ENCODE measurements at places on chromosomes 3 and 15.

GRCh38 chr3:172542999-172543398 is 19.8 kb upstream of the TNFSF10 start:
- DNase-seq = no peak

- no peak for DNase-seq
Measured at GRCh38 chr3:194364652-194365434, 4.7 kb downstream of the LRRC15 start.

DNA sequence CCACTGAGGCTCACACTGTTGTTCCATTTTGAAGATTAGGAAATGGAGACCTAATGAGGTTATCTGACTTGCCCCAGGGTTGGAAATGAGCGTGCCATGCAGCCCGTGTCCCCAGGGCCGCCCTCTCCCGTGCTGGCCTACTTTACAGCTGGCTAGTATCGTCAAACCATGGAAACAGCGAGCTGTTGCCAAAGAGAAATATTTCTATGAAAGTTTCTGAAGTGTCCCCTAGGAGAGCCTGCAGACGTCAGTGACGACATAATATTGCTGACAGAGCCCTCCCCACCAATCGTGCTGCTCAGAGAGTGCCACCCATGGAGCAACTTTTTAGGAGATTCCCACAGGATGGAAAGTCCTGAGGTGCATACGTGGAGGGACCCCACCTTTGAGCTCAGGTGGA is 11.2 kb upstream of the FAM174B start:
- no peak for DNase-seq

- DNase-seq = no peak
Measured at GRCh38 chr3:156677536-156677935, 3.1 kb downstream of the TIPARP start.

DNA sequence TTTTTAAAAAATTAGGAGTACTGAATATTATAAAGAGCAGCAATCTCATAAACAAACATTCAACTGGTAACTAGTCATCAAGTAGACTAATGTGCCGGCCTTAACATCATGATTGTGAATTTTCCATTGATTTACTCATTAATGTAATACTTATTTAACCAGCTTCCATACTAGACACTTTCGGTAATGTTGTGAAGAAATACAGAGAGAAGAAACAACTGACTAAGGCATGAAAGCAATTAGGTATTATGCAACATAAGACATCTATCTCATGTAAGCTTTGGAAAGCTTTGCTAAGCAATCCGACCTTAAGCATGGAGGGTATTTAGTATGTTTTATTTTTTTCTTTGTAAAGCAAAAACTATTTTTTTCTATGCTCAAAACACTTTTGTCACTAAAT is 108.0 kb downstream of the IL1RAP start:
- no peak for DNase-seq

DNA sequence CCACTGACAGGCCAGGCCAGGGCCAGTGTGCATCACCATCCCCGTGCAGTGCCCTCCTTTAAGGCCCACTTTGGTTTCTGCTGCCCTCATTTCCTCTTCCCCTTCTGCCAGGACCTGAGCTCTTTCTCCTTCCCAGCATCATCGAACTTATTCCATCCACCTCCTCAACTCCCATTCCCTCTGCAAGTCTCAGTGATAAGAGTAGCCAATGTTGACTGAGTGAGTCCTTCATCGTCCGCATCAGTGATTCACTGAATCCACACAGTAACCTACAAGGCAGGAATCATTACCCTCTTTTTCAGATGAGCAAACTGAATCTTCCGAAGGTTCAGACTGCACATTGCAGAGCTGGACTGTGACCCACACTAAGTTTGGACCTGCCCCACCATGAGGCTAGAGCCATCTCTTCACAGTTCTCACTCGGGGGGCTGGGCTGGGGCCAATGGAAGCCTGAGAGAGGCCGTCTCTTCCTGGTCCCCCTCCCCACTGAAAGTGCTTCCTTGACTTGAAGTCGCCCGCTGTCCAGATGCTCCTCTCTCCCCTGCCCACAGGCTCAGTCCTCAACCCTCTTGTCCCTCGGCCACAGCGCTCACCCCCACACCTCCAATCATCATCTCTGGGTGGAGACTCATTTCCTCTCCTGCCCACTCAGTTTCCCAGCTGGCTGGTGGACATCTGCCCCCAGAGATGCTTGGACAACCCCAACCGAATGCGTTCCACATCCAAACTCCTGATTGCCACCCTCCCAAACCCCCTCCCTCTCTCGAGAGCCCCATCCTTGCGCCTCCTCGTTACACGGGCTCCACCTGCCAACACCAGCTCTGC is 15.2 kb upstream of the ANPEP start:
- no peak for DNase-seq

DNA sequence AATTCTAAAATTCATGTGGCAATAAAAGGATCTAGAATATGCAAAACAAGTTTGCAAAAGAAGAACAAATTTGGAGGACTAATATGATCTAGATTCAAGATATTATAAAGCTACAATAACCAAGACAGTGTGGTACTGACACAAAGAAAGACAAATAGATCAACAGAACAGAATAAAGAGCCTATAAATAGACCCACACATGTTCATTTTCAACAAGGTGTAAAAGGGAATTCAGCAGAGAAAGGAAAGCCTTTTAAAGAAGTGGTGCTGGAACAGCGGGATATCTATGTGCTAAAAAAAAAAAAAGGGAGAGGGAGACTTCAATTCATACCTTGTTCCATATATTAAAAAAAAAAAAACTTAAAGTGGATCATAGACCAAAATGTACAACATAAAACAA is 149.0 kb downstream of the WDR76 start:
- DNase-seq = no peak

DNA sequence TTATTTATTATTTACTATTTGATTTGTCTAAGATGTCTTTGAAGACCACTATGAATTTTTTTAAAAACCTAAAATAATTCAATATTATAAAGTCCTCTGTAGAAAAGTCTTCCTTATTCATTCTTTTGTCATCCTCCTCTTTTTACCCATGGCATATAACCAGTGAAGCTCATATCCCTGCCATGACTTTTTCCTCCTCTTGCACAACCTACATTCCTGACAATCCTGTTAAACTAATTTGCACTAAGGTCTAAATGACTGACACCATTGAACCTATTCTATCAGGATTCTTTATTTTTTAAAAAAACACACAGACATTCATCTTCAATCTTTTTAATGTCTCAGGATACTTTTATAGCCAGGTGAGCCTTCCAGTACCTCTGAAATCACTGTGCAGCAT is 159.9 kb upstream of the SLC2A2 start:
- no peak for DNase-seq

DNA sequence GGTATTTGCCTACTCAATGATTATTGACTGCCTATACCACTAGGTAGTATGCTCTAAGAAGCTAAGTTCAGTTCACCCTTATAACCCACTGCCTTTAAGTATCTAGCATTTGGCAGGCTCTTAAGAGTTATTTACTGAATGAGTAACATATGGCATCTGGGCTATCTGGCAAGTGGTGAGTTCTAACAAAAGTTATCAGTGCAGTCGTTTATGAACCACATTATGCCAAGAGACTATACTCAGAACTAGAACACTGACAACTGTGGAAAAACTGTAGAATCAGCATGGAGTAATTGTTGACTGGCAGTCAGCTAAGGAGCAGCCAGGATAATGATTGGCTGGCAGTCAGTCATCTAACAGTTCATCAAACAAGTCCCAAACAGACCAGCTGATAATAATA is 25.8 kb downstream of the RAF1 start:
- DNase-seq = no peak

- DNase-seq = no peak
Measured at GRCh38 chr3:35651851-35652250, 12.5 kb downstream of the ARPP21 start.

DNA sequence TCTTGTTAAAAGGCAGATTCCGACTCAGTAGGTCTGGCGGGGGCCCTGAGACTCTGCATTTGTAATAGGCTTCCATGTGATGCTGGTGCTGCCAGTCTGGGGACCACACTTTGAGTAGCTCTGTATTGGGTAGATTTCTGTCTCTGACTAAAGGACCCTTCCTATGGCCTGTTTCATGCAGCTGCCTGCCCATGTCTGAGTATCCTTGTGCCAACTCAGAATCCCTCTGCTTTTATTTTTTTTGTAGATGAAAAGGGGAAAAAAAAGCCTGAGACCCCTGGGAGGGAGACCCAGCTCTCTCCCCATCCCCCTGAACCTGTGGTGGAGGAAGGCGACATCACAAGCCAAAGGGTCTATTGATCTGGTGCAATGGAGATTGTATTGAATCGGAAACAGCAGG is 81.9 kb downstream of the EBLN2 start:
- no peak for DNase-seq

GRCh38 chr3:50299929-50300680 is 900 bp upstream of the HYAL3 start:
- no peak for DNase-seq

GRCh38 chr15:69931156-69931555 is 166.6 kb downstream of the TLE3 start:
- no peak for DNase-seq

GRCh38 chr3:156149876-156150275 is 29.5 kb downstream of the KCNAB1 start:
- no peak for DNase-seq

DNA sequence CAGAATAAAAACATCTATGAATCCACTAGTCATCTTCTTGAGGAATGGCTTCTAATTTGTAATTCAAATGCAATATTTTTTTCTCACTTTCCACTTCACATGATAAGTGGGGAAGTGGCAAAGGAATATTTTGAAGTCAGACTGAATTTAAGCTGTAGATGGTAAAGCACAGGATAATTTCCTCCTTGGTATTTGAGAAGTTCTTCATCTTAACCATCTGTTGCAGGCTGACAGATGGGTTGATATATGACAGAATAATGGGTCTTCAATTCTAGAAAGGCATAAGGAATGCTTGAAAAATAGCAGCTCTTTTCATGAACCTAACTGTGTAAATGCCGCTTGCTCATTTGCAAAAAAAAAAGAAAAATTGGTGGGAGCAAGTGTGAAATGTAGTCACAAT is 66.5 kb upstream of the SNTN start:
- no peak for DNase-seq

GRCh38 chr3:4587061-4587837 is 94.1 kb downstream of the ITPR1 start:
- no peak for DNase-seq

DNA sequence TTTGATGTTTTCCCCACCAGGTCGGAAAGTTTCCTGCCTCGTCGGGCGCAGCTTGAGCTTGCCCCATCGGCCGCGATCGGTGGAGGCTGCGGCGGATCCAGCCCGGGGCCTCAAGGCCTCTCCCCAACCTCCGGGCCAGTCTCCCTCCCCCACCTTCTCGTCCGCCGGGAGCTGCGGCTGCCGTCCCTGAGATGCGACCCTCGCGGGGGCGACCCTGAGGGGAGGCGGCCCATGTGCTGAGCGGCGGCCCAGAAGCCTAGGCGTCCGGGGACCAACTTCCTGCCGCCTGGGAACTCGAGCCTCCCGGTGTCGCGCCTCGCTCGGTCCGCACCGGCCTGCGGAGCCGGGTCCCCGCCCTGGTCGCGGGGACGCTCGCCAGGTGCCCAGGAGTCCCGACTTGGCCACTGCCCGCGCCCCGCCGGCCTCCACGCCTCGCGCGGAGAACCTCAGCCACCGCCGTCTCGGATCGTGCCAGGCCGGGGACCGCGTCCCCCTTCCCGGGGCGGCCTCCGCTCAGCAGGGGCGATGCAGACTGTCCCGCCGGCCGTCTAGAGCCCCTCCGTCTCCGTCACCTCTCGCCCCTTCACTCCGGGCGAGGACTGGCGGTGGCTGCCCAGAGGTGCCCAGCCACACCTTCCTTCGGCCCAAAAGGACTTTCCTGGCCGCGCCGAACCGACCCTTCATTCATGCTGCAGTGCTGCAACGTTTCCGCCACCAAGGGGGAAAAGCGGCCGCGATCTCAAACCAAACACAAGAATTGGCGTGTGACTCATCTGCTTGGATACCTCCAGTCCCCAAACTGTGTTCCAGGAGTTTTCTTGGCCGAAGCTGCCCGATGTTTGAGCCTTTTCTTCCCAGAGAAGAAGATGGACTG is 656 bp downstream of the SLMAP start:
- peak; percentile 17 for DNase-seq

GRCh38 chr15:96035091-96035490 is 295.4 kb upstream of the NR2F2 start:
- no peak for DNase-seq

Data from activated CD4-positive, alpha-beta T cell treated with anti-CD3 and anti-CD28 coated beads, Interleukin-2, amount 50 U/mL, for 1 hour (primary cell).